ENCODE measurements at places on chromosomes 11 and 22.
A peak's percentile ranks its signal among the peaks of the same experiment; 100 is the strongest.

DNA sequence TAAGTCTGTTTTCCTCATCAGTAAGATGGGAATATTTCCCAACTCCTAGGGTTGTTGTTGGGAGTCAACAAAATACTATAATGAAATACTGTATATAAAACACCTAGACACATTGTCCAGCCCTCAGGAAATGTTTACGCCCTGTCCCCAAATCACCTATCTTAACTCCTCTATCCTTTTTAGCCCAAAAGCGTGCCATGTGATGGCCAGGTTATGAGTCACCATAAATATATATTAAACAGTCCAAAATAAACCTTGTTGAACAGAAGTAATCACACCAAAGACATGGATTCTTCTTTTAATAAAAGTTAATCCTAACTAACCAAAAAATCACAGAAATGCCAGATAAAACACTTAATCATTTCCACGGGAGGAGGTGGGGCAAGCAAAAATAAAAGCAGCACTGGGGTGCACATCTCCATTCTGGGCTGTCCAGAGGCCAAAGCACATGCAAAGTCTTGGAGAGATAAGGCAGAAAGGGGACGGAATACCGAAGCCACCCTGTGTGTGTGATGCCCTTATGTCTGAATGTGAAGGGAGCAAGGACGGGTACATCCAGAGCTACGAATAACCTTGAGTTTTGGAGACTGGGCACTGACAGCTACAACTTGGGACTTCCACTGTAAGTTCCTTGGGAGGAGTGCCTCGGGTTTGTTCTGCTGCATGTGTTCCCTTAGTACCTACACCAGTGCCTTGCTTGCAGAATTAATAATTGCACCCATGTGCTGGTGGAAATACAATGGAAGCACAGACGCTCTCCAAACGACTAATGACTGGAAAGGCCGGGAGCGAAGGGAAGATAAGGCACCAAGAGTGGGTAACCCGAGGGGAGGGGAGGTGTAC, 1.1 kb downstream of the OSBP start:
- DNase-seq, result no peak

- DNase-seq, result peak; percentile 5
Observed at GRCh38 chr11:76152741-76153570, 53.3 kb downstream of the WNT11 start.

DNA sequence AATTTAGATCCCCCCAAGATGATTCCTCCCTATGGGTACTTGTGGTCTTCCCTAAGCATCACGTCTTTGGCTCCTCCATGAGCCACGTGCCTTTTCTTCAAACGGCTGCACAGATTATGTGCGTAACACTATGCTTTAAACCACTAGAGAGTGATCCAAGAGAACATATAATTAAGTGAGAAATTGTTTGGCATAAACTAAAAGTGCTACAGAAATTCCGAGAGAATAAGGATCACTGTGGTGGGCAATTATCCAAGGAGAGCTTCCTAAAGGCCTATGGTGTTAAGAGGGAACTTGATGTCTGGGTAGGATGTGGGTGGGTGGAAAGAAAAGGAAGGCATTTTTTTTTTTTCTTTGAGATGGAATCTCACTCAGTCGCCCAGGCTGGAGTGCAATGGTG, 110.9 kb downstream of the MAML2 start:
- DNase-seq, result no peak

- DNase-seq, result no peak
Observed at GRCh38 chr11:44113018-44113417, 17.5 kb downstream of the EXT2 start.

GRCh38 chr11:76772783-76773106, 10.4 kb upstream of the TSKU start:
- no peak for DNase-seq

DNA sequence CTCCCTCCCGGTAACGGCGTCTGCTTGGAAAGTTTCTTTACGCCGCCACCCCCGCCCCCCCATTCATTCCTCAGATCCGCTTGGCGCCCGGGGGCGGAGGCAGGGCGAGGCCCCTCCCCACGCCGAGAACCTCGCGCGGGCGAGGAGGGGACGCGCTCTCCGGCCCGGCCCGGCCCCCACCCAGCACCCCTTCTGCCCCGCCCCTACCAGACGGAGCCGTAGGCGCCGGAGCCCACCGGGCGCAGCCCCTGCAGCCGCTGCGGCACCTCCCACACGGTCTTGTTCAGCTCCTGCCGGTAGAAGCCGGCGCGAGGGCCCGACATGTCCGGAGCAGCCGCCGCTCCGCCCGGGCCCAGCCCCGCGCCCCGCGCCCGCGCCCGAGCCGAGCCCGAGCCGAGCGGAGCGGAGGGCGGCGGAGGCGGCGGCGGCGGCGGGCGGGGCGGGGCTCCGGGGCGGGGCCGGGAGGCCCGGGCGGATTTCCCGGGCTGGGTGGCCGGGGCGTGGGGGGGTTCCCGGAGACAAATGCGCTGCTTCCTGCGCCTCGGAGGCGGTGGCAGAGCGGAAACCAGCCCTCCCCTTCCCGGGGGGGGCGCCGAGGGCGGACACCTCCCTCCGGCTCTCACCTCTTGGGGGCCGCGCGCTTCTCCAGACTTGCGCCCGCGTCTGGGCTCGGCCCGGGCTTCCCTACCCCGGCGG, at the start of gene MAPK11:
Gene MAPK11 (minus strand): TSS at position 411 of the 696 bp plus-strand sequence. CDS start 88 bp downstream, at position 323.
- DNase-seq, result no peak

- no peak for DNase-seq
Observed at GRCh38 chr11:105236664-105237063, 97.1 kb upstream of the CARD18 start.

DNA sequence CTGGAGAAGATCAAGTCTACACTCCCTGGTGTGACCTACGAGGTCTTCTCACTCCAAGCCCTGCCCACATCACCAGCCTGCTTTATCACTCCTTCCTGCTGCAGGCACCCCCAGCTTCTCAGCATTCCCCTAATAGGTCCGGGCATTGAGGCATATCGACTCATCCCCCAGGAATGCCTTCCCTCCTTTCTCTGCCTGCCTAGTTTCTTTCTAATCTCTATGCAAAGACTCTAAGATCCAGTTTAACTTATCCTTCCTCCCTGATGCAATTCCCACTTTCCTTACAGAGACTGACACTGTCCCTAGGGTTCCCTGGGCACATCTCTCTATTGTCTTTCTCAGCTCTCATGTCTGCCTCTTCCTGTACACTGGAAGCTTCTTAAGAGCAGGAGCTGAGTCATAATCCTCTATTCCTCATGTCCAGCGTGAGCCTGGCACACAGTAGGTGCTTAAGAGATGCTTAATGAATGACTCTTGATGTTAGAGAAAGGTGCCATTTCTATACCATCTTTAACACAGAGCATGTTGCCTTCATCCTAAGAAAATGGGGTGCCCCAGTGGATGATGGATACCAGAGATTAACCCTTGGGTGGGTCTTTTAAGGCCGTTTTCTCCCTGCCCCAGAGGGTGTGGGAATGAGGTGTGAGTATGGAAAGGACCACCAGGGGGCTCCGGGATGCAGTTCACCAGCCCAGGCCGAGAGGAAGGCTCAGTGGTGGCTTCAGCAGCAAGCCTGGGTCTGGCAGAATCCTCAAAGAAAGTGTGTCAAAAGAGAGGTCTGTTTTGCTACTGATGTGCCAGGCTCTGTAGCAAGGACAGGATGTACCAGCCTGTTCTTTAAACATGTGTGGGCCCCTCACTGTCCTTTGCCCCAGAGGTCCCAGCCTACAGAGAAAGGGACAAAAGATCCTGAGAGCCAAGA, 34.7 kb downstream of the PARVA start:
- peak; percentile 9 for DNase-seq

- no peak for DNase-seq
Observed at GRCh38 chr22:27463121-27463660, 338.4 kb downstream of the MN1 start.

DNA sequence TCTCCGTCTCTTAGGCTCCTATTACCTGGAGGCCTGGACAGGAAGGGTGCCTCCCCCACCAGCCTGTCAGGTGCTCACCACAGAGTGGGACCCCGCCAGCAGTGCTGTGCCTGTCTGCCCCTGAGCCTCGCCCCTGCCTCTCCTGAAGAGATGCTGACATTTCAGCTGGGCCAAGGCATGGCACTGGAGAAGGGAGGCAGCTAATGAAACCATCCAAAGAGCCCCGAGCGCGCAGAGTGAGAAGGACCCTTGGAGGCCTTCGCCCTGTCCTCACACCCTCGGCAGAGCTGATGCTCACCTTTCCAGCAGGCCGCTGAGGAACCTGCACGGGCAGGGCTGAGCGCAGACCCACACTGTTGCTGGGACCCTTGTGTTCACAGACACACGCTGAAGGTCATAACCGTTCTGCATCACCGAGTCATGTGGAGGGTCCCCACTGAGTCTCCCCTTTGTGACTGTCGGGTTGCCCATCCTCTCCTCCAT, 2.1 kb upstream of the LRFN4 start:
- no peak for DNase-seq

DNA sequence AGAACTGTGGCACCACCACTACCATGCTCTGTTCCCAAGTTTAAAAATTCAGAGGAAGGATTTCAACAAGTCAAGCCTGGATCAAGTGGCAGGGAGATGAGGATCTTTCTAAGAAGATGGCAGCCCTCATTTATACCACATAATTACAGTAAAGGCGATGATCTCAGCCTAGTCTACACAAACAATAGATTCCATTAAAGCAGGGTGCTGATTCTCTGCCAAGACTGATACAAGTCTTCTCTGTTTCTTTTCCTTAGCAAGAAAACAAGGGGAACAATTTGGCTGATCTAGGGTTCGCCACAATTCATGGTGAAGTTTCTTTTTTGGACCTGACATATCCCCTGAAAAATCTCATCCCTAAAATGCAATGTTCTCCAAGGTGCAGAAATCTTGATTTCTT, 73.9 kb downstream of the PPFIBP2 start:
- DNase-seq, result no peak

GRCh38 chr11:11036185-11036847, 178.5 kb upstream of the ZBED5 start:
- no peak for DNase-seq

GRCh38 chr11:129737831-129738230, 77.8 kb upstream of the TMEM45B start:
- no peak for DNase-seq

DNA sequence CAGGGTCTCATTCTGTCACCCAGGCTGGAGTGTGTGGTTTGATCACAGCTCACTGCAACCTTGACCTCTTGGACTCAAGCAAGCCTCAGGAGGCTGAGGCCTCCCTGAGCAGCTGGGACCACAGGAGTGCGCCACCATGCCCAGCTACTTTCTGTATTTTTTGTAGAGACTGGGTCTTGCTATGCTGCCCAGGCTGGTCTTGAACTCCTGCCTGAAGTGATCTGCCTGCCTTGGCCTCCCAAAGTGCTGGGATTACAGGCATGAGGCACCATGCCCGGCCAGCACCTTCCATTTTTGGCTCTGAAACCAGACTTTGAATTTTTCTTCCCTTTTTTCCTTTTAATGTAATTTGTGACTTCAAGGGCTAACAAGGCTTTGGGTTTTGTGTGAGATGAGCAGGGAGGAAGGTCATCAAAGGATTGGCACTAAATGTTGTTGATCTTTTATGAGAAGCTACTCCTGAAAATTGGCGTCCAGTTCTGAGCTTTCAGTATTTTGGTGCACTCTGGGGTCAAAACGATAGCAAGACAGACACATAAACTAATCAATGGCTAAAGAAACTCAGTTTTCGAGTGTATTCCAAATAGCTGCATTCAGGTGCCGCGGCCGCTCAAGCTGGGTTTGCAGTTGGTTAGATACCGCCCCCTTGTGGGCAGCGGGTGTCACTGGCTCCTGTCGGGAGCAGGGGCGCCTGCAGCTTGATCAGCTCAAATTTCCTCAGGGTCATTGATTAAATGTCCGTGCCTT, 51.9 kb upstream of the CLMP start:
- peak; percentile 77 for DNase-seq

DNA sequence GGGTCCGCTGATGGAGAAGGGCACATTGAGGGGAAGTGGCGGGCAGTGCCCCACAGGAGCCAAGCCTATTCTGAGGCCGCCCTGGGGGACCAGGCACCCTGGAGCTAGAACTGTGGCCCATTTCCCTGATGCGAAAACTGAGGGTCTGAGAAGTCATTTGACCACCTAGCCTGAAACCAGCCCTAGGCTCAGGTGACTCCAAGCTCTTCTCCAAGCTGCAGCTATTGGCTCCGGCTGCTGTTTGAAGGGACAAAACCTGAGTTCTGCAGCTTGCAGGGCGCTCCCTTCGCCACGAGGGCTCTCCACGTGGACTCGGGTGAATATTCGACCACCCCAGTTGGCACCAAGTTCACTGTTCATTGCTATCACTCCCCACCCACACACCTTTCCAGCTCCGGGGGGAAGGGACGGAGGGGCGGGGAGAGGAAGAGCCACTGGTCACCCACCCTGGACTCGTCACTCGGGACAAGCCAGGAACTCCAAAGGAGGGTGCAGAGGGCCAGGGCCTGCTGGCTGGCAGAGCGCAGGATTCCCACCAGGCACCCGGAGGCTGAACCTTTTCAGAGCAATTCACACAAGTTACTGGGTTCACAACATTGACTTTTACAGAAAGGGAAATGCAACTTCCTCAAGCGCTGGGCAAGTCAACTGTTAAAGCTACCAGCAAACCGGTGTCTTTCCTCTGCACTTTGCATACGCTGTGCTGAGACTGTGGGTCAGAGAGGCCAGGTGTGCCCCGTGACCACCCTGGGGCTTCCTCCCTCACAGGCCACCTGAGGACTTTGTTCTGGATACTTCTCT, 1.1 kb upstream of the RAC2 start:
- no peak for DNase-seq

DNA sequence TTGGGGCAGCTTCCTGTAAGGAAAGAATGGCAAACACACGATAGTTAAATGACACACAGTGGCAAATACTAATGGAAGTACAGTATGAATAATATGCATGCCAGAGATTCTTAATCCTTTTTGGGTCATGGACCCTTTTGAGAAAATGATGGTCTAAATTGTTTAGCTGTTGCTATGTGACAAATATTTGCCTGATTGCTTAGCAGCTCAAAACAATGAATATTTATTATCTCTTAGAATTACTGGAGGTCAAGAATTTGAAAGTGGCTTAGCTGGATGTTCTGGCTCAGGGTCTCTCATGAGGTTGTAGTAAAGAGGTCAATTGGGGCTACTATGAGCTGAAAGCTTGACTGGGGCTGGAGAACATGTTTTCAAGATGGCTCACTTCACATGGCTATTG, 69.7 kb downstream of the FANCF start:
- DNase-seq, result no peak

DNA sequence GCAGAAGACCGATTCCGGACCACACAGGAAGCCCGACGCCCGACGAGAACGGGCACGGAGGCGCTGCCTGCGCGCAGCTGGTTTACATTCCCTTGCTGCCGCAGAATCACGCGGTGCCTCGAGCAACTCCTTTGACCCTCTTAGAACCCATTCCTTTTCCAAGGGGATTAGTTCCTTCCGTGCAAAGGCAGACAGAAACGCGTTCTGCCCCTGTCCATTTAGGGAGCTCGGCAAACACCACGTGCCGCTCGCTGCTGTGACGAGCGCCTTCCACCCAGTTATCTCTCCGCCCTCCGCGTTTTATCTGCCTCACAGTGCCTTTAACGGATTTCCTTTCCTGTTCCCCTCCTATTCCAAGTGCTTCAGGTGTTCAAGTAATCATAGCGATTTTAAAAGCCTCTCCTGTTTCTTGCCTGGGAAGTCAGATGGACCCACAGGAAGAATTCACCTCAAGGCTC, 24.1 kb upstream of the MICAL3 start:
- DNase-seq, result no peak

- DNase-seq, result no peak
Observed at GRCh38 chr11:43164831-43165230, 147.0 kb upstream of the API5 start.

- no peak for DNase-seq
Observed at GRCh38 chr22:19959043-19959586, 17.5 kb upstream of the TXNRD2 start.

GRCh38 chr22:43398910-43399309, 12.9 kb upstream of the MPPED1 start:
- no peak for DNase-seq
